ENCODE measurements at places on chromosomes 7 and 10.

DNA sequence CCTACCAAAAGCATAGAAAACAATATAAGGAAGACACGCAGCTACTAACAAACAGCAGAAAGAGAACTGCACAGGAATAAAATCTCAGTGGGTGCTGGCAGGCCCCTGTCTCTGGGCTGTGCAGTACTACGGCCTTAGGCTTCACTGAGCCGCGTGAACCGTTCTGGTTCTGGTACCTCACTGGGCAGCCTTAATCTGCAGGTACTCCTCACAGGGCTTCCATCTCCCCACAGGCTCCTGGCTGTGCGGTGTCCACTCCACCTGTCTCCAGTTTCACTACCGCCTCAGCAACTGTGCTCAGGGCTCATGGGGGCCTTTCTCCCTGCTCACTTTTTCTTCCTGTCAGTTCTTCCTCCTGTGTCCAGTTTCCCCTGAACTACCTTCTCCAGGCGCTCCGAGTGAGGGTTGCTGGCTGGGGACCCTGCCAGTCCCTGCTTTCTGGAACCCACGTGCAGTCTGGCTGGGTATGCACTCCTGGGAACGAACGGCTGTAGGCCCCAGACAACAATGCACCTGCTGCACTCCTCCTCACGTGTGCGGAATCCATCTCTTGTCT is 75.7 kb downstream of the VIPR2 start:
- no peak for DNase-seq

DNA sequence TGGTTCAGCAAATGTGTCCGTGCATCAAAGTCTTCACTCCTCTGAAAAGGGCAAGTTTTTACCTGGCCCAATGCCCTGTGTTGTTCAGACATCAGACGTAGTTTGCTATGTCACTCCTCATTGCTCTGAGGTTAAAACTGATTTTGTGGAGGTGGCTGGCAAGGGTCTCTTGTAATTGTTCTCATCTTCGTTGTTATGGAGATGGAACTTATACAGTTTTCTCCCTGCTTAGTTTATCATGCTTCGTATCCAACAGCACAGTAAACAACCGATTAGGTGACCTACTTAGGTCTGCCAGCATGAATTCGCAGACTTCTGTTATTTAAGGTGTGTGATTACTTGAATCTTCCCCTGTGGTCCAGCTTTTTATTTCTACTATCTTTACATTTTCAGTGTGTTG is 274.1 kb upstream of the SMIM30 start:
- DNase-seq, result no peak

GRCh38 chr10:105068497-105068896 is 427.4 kb downstream of the SORCS3 start:
- no peak for DNase-seq

GRCh38 chr7:98174334-98175259 is 36.6 kb upstream of the BHLHA15 start:
- no peak for DNase-seq

DNA sequence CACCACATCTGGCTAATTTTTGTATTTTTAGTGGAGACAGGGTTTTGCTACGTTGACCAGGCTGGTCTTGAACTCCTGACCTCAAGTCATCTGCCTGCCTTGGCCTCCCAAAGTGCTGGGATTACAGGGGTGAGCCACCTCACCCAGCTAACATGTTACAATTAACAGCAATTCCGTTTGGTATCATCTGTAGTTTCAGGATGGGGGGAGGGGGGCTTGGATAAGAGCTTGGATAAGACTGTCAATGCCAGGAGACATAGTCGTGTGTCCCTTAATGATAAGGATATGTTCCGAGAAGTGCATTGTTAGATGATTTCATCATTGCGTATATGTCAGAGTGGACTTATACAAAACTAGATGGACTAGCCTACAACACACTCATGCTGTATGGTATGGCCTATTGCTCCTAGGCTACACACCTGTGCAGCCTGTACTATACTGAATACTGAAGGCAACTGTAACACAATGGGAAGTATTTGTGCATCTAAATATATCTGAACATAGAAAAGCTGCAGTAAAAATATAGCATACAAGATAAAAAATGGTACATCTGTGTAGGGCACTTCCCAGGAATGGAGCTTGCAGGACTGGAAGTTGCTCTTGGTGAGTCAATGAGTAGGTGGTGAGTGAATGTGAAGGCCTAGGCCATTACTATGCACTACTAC is 103.9 kb upstream of the TNS3 start:
- peak; percentile 49 for DNase-seq

- DNase-seq, result no peak
These were observed 176.4 kb downstream of the CCDC71L start for GRCh38 chr7:106484562-106484961.

GRCh38 chr7:83819911-83820310 is 171.0 kb upstream of the SEMA3E start:
- DNase-seq, result no peak

- no peak for DNase-seq
These were observed 54.3 kb downstream of the FAM241B start for GRCh38 chr10:69684020-69684980.

DNA sequence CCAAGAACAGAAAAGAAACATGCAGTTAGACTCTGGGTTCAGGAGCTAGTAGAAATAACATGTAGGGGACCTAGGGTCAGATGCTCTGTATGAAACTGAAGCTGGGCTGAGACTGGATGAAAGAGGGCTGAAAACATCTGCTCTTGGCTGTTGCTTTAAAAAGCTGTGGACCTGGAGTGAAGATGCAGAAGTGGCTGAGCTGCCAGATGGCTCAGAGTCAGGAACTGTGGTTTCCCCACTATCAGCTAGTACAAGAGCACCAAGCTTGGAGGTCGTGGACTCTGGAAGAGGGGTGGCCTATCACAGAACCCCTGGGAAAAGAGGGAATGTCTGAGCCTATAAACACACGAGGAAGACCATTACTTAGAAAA is 5.9 kb downstream of the ADK start:
- peak; percentile 33 for DNase-seq

GRCh38 chr7:105339404-105340323 is 49.1 kb downstream of the SRPK2 start:
- DNase-seq, result no peak

- DNase-seq, result no peak
These were observed 66.5 kb downstream of the RBM20 start for GRCh38 chr10:110710621-110711020.

DNA sequence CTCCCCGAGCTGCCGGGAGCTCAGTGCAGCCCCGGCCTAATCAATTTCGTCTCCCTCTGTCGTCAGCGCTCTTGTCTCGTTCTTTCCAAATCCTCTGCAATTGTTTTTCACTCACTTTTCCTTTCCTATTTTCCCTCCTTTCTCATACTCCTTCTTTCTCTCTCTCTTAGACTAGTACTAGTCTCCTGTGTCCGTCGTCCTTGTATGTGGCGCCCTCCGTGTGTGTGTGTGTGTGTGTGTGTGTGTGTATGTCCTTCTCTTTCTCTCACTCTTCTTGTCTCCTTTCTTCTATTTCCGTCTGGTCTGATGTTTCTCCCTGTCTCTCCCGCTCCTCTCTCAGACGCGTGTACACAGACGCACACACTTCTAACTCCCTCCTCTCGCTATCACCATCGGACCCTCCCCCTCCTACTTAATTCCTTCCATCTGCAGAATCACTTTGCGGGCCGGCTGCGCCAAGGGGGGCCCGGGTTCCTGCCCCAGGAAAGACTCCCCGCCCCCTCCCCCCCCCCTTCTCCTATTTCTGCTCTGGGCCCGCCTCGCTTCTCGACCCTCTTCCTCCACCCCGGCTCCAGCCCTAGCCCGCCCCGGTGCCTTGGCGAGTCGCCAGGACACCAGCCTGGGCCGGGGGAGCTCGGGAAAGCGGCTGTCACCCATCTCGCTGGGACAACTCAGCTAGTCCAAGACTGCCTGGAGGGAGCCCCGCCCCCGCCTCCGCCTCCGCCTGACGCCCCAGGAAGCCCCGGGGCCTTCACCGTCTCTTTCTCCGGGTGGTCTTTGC is 743 bp upstream of the ZCCHC24 start:
- DNase-seq, result peak; percentile 10

DNA sequence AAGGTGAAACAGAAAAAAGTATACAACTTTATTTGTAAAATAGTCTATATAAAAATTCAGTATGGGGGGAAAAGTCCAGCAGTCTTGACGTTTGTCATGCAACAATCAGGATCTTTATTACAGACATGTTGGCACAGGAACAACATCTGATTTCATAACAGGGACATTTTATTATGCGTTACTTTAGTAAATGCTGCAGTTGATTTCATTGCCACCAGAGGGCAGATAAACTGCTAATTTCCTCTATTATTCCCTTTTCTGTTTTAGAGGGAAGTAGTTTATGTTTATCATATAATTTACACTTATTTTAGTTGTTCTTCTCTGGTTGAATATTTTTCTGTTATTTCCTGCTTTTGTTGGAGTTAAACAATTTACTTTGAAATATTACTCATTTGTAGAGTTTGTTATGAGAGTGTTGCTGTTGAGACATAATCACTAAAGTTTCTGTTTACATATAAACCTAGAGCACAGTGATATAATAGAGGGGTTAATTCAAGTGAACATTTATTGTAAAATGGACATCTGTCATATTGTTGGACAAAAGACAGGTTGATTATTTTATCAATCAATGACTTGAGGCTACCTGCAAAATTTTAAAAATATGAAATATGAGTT is 3.3 kb downstream of the PLXDC2 start:
- peak; percentile 90 for DNase-seq

- peak; percentile 80 for DNase-seq
These were observed 120.0 kb downstream of the SRPK2 start for GRCh38 chr7:105268511-105269392.

- DNase-seq, result no peak
These were observed 25.4 kb downstream of the CALML3 start for GRCh38 chr10:5550250-5550545.

DNA sequence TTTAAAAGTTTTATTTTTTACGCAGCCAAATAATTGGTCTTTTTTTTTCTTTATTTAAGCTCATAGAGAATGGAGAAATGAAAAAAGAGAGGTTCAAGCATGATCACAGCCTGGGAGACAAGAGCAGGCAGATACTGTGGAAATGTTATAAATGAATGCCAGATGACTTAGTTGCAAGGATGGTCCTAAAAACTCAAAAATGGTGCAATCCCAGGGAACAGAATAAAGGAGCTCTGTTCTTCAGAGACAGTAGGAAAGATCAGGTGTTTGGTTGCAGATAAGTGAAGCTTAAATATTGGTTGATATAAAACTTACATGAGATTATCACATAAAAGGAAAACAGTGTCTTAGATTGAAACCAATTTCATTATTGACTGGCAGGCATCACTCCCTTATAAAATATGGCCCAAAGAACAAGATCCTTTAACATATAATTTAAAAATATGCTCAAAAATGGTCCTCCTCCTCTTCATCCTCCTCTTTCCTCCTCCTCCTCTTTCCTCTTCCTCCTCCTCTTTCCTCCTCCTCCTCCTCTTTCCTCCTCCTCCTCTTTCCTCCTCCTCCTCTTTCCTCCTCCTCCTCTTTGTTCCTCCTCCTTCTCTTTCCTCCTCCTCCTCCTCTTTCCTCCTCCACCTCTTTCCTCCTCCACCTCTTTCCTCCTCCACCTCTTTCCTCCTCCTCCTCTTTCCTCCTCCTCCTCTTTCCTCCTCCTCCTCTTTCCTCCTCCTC is 18.6 kb downstream of the GNAT3 start:
- DNase-seq, result no peak

- DNase-seq, result no peak
These were observed 873.9 kb downstream of the GRID1 start for GRCh38 chr10:85492684-85493083.

- peak; percentile 15 for DNase-seq
These were observed 69.4 kb downstream of the EBF3 start for GRCh38 chr10:129894698-129895097.

- no peak for DNase-seq
These were observed 1.2 kb upstream of the AMPH start for GRCh38 chr7:38632411-38632810.

DNA sequence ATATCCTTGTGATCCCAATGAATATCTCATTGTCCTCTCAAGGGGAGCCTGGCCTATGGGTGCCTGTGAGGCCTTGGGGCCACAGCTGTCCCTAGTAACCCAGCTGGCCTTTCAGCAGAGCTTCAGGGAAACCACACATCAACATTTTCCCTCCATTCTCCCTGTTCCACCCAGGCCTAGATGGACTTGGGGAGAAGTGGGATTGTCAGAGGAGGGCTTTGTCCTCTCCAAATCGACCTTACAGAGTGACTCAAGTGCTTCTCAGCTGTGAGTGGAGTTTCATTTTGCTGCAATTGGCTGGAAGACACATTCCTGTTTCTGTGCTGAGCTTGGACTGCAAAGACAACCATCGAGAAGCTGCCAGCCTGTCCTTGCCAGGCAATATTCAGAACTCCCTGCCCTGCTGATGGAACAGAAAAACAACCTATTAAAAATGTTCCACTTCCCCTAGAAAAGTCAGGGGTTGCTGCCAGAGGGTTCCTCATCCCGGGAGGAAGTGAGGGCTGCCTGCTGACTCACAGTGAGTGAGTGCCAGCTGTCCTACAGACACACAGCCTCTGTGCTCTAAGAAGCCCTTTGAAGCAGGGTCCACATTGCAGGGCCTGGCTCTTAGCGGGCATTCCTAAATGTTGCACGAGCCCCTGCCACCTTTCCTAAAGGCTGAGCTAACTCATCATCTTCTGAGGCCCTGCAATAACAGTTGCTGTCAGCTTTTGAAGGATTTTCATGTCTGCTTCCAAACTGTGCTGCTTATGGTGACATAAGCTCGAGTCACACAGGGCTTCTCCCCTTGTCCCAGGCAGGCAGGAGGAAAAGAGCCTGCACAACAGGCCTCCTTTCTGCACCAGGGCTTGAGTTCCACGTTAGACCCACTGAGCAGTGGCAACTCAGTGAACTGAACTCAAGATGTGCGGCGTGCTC is 20.5 kb downstream of the STRA8 start:
- DNase-seq, result peak; percentile 89

GRCh38 chr10:99742701-99743100 is 10.7 kb downstream of the CUTC start:
- DNase-seq, result no peak

- DNase-seq, result no peak
These were observed 205.3 kb downstream of the CHRM2 start for GRCh38 chr7:137073571-137074325.

DNA sequence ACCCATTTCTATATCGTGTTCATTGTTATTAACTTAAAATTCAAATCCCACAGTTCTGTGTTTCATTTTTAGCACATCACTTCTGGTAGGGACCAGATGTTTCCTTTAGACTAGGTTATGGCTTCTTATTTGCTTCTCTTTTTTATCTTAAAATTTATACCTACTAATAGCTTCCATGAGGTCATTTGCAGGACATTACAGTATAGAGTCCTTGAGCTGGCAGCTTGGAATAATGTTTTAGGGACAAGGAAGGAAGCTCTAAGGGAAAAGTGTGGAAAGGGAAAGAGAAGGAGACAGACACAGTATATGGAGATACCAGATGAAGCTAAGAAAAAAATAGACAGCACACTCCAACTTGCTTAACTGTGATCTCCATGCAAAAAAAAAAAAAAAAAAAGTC is 48.8 kb upstream of the CD36 start:
- no peak for DNase-seq

DNA sequence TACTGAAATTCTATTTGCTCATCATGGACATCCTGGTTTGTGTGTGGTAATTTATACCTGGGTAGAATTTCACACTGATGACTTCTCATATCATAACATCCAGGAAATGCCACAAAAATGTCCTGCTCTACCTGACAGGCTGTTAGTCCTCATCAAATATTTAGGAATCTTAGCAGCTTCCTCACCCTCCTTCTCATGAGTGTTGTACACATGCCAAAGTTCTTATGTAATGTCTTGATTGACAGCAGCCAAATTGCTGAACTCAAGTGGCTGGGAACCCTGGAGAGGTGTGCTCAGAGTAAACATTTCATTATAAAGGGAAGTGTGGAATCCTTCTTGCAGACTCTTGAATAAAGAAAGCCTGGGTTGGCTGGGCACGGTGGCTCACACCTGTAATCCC is 8.9 kb downstream of the EEPD1 start:
- DNase-seq, result peak; percentile 27

All from suppressor macrophage (primary cell).